ENCODE measurements at places on chromosomes 1 and 21. TPM values are rescaled to one million over a fixed set of nuclear protein-coding genes. Genes with fewer than 3 reads are reported as not detected.

The TTC22 gene
- total RNA-seq, result not detected

The SLAMF7 gene
- 0.64 TPM for total RNA-seq

The OR2T33 gene
- total RNA-seq, result not detected

The MARK1 gene
- total RNA-seq, result 19.2 TPM

The DTL gene
- total RNA-seq, result 0.16 TPM

The DMRTA2 gene
- total RNA-seq, result not detected
